ENCODE measurements at places on chromosomes 7 and 10.

- no peak for DNase-seq
Measured at GRCh38 chr10:117989962-117990361, 56.8 kb downstream of the RAB11FIP2 start.

- no peak for DNase-seq
Measured at GRCh38 chr10:6769704-6770417, 189.8 kb upstream of the PRKCQ start.

DNA sequence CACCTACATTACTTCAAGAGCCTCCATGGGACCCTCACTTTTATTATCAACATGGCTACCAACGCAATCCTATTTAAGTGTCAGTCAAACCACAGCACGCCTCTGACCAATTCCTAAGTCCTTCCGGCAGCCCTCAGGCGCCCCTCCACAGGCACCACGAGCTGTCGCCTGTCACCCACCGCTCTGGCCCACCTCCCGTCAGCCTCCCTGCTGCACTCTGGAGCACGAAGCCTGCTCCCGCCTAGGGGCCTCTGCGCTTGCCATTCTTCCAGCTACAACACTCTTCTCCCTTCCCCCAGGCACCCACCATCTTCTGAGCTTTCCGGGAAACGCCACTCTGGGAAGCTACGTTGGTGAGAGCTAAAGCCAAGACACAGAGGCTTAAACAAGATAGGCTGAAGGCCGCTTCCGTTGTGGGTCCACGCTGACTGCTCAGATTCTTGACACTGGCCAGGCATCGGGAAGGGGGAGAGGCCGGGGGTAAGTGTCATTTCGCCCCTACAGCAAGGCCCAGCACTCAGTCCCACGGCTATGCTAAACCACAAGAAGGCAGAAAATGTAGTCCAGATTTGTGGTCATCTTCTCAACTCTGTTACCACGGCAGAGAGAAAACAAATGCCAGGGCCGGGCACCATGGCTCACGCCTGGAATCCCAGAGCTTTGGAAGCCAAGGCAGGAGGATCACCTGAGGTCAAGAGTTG, 56.7 kb downstream of the GNA12 start:
- no peak for DNase-seq

GRCh38 chr7:146781352-146782116, 664.9 kb downstream of the CNTNAP2 start:
- no peak for DNase-seq

- DNase-seq = no peak
Measured at GRCh38 chr10:104103956-104104355, 18.0 kb upstream of the SFR1 start.

DNA sequence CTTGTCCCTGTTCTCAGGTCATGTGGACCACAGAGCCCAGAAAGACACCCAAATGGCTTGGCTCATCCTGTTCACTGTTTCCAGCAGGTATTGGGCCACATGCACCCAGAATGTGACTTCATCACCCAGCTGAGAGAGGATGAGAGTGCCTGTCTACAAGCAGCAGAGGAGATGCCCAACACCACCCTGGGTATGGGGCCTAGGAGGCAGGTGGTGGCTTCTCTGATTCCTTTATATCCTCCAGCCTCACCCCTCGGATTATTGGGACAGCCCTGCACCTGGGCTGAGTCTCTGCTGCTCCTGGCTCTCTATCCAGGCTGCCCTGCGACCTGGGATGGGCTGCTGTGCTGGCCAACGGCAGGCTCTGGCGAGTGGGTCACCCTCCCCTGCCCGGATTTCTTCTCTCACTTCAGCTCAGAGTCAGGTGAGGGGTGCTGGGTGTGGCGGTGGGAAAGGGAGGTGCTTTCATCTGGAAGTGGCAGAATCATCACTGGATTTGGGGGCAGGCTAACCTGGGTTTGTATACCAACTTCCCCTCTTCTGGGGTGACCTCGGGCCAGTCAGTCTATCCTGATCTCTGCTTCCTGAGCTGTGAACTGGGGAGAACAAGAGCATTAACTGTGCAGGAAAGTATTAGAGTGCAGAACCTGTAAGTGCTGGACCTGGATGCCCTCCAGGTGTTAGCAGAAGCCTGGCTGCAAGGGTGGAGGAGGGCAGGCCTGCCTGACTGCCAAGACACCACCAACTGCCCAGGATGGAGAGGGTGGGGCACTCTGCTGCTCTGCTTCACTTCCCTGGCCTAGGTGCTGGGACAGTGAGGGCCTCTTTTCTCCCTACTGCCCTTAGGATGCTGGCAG, 5.2 kb downstream of the GHRHR start:
- DNase-seq = no peak

- DNase-seq = no peak
Measured at GRCh38 chr10:29950391-29950790, 109.0 kb downstream of the JCAD start.

GRCh38 chr7:90717296-90718060, 121.4 kb downstream of the CDK14 start:
- no peak for DNase-seq

GRCh38 chr7:20865684-20866083, 79.0 kb upstream of the SP8 start:
- DNase-seq = no peak

DNA sequence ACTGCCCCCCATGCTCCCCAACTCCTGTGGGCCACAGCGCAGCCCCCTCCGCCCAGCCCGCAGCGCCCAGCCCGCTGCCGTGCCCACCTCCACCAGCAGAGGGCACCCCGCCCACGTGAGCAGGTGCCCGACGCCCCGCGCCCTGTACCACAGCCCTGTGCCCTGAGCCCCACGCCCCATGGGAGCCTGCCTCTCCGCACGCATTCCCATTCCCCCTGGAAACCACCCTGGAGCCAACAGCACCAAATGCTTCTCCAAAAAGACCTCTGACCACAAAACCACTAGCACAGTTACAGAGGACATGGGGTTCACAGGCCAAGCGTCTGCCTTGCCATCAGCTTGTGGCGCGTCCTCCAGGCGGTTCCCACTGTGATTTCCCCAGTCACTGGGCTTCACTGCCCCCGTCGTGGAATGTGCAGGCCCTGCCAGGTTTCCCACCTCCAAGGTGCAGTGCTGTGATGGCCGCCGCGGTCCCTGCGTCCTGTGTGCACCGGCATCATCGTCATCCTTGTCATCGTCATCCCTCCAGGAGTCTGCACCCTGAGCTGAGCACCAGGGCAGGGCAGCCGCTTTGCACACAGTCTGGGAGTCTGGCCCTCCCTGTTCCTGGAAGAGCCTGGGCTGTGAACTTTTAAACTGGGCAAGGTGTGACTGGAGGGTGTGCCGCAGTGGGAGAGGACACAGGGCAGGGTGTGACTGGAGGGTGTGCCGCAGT, 61.7 kb downstream of the PWWP2B start:
- no peak for DNase-seq

- DNase-seq = no peak
Measured at GRCh38 chr7:71558806-71559613, 427.1 kb downstream of the GALNT17 start.

DNA sequence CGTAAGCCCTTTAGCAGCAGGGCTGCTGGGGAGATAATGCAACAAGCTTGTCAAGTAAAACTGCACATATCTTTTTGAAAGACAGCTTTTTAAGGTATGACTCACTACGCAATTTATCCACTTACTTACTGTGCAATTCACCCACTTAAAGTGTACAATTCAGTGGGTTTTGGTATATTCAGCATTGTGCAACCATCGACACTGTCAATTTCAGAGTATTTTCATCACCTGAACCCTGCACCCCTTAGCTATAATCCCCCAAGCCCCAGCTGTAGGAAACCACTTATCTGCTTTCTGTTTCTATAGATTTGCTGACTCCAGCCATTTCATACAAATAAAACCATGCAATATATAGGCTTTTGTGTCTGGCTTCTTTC, 168.0 kb downstream of the PTPN20 start:
- DNase-seq = no peak

- DNase-seq = no peak
Measured at GRCh38 chr7:132708470-132708869, 132.2 kb upstream of the PLXNA4 start.

DNA sequence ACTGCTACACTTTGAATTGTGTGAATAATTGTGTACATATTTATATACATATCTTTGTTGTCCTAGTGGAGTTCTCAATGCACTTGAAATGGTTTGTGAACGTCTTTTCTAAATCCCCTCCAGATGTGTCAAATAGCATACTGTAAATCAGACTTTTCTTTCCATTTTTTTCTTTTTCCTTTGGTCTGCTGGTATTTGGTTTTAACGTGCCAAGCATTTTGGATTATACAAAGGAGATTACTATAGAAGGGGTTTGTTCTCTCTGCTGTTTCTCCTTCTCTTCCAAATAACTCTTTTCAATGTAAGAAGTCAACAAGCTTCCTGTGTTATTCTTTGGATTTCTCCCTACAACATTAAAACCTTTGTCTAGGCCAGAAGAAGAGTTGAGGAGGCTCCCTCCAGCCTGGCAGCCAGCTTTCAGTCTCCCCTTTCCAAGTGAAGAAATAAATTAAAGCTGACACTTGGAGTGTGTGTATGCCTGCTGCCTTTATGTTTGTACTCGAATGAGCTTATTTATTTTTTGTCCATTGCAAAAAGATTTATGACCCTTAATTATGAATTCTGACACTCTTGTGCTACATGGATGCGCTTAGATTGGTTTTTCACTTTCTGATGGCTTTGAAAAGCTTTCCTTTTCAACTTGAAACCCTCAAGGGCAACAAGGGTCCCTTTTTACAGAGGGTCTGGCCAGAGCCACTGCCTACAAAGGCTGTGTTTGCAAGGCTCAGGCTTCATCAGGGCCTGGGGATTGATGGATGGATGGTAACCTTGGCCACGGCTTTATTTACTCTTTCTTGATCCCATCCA, 107.8 kb downstream of the RAB18 start:
- no peak for DNase-seq

DNA sequence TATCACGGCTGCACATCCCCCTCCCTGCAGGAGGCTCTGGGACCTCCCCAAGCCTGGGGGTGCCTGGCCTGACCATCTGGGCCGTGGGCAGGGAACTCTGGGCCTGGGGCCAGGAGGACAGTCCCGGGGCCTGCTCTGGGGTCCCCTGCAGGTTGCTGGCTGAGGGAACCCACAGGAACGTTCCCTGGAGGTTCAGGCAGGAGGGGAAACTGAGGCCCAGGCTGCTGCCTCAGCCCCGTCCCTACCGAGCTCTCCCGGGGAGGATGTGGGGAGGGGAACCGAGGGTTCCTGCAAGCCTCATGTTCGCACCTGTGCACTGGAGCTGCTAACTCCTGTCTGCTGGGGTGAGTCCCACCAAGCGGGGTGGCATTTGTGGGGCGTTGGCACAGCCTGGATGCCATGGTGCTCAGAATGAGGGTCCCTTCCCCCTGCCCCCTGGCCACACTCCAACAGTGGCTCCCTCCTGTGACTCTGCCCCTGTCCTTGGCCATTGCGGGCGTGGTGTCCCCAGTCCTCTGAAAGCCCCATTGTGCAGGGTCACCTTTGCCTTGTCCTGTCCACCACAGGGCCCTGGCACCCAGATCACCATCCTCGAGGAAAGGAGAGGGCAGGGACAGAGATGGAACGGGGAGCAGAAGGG, 9.4 kb downstream of the ELFN1 start:
- no peak for DNase-seq

GRCh38 chr10:113019692-113020474, 69.8 kb downstream of the TCF7L2 start:
- DNase-seq = no peak

GRCh38 chr10:72219235-72219814, 3.2 kb upstream of the ASCC1 start:
- DNase-seq = no peak

All from Jurkat, Clone E6-1 (cell line).